ENCODE measurements at places on chromosomes 16 and 17.

DNA sequence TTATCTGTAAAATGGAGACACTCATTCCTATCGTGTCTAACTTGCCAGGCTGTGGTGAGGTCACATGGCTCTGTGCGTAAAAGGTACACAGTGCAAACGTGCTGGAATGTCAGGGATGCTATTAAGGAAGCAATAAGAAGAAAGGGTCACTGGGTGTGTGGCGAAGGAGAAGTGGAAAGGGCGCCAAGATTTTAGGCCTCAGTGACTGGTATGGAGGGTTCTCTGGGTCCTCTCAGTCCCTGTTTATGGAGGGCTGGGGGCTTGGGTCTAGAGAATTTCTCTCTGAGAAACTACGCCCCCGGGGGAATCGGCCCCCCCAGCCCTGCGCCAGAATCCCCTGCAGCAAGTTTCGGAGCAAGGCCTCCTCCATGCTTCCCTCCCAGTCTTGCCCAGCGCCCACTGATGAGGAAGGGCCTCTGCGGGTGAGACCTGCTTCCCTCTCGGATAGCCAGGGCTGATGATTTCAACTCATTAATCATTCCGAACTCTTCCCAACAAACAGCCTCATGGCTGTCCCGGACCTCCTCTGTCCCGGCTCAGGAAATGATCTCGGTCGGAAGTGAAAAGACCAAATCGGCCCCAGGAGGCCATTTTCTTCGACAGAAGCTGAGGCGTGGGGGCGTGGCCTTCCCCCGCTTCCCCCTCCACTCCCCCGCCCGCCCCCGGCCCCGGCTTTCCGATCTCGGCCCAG lies 1.2 kb upstream of the HEXIM1 start:
- no peak for DNase-seq

- no peak for DNase-seq
Measured at GRCh38 chr16:20901068-20901435, 481 bp downstream of the LYRM1 start.

GRCh38 chr17:69907132-69907847 lies 167.7 kb upstream of the KCNJ16 start:
- DNase-seq, result no peak

- DNase-seq, result no peak
Measured at GRCh38 chr17:72456075-72456474, 335.3 kb downstream of the SOX9 start.

GRCh38 chr16:9898124-9898523 lies 284.1 kb downstream of the GRIN2A start:
- no peak for DNase-seq

DNA sequence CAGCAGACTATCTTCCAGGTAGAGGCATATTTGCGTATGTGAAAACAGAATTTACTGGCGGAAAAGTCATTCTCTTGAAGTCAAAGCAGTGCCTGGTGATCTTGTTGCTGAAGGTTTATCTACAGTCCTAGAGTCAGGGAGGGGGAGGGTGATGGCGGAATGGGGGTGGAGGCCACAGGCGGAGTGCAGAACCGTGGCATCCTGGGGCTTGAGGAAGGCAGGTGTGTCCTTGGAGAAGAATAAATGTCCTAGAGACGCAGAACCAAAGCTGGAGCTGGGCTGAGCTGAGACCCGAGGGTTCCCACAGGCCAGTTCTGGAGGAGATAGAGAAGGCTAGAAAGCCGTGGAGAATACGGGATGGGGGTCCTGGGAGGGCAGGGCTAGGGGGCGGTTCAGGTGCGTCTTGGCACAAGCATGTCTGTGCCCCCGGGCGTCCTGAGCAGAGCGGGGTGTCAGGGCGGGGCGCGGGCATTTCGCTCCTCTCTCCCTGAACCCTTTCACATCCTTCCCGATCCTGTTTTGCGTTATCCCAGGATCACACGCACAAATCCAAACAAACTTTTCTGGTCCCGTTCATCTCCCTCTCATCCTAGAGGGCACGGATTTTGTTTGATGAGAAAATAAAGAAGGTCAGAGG lies 76.9 kb upstream of the CREBBP start:
- no peak for DNase-seq

- no peak for DNase-seq
Measured at GRCh38 chr17:27038676-27039075, 255.2 kb upstream of the WSB1 start.
